Endodermal cell (in vitro differentiated cells): ENCODE measurements at places on chromosomes 5 and 9. TPM values are rescaled to one million over a fixed set of nuclear protein-coding genes. Genes with fewer than 3 reads are reported as not detected.

The SPARC gene
- total RNA-seq, result 643 and 682 TPM in 2 replicates

The PDE6A gene
- not detected in 2 replicates for total RNA-seq

DNA sequence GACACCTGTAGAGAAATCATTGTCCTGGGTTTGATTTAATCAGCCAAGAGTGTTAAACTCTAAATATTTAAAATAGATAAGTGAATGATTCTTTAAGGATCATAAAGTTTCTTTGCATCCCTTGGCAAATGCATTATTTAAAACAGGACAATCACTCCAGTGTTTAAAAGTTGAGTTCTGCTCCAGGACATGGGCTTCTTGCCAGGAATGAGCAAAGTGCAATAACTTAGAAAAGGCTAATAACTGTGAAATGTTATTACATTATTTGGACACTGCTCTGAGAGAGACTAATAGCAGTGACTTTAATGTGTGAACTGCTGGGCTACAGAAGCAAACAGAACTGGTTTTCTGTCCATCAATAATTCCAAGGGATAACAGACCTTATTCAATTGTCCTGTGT lies 283.3 kb downstream of the GABRB2 start:
- no peak for DNase-seq

DNA sequence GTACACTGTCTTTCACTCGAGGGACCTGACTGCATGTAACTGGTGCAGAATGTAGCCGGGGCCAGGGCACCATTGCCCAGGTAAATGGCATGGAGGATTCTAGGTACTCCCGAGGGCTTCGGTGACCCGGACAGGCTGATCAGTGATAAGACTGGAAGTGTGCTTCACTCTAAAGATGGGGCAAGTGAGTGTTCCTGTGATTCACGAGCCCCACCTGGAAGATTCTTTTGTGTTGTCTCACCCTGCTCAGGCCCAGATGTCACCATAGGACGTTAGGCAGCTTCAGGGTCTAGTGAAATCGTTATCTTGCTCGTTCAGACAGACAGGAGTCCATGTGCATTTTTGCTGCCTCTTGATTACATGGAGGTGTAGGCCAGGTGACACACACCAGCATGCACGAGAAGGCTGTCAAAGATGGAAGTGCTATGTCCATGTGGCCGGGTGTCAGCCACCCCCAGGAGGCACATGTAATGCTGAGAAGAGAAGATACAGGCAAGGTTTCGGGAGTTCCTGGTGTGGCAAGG lies 73.9 kb downstream of the WNK2 start:
- peak; percentile 36 for DNase-seq

DNA sequence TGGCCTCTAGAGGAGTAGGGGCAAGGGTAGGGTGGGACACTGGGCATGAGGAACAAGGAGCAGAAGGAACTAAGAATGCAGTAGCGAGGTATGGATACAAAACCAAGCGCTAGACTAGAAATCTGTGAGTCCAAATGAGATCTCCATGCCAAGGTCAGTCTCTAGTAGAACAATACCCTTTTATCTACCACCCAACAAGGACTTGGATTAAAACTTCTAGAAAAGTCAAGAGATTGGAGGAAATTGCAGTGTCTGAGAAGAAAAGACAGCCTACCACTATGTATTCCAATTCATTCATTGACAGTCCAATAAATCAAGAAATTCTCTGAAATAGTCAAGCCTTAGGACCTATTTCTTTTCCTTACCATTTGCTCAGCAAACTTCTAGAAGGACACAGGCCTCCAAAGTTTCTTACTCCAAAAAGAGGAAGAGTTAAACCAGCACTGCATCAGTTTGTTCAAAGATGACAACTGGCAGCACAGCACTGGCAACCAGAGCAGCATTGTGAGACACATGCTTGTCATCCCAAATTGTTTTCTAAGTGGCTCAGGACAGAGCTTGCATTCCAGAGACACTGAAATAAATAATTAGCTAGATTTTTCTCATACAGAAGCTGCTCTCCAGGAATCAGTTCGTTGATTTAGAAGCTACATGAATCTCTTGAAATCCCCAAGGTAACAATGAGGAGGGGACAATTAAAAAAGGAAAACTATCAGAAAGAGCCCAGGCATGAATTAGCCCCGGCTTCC lies 22.6 kb downstream of the ABCA1 start:
- peak; percentile 28 for DNase-seq

- peak; percentile 45 for DNase-seq
Observed at GRCh38 chr5:139385061-139386049, 2.3 kb upstream of the SLC23A1 start.

DNA sequence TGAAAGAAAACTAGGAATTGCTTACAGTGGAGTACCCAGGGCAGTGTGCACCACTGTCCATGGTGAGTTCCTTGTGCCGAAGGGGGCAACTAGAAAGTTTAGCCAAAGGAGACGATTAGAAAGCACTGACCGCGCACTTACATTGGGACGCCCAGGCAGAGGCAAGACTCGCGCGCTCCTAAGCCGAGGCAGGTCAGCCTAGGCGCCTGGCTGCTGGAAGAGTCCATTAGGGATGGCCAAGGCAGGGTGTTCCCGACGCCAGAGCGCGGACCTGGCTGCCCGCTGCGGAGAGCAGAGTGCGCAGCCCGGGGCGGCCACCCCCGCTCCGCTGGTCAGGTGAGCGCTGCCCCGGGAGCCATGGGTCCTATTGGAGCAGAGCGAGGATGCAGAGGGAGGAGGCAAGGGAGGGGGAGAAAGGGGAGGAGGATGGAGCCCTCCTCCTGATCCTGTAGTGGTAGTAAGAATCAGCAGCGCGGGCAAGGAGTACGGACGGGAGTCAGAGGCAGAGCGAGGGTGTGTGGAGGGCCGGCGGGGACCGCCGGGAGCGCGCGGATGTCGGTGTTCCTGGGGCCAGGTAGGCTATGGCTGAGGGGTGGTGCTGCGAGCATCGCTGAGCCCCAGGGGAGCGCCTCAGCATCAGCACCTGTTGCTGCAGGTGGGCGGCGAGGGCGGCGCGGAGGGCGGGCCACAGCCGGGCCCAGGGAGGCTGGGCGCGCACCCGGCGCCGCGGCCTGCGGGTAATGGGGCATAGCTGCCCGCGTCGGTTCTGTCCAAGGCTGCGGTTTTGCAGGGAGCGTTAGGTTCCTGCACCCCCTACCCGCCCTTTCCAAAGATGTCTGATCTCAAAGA lies at the start of gene ADGRV1:
Gene ADGRV1 (plus strand): TSS at position 454 of the 849 bp plus-strand sequence. CDS start 99 bp downstream, at position 553.
- DNase-seq, result peak; percentile 99

- no peak for DNase-seq
Observed at GRCh38 chr9:1102642-1102970, 52.4 kb downstream of the DMRT2 start.

DNA sequence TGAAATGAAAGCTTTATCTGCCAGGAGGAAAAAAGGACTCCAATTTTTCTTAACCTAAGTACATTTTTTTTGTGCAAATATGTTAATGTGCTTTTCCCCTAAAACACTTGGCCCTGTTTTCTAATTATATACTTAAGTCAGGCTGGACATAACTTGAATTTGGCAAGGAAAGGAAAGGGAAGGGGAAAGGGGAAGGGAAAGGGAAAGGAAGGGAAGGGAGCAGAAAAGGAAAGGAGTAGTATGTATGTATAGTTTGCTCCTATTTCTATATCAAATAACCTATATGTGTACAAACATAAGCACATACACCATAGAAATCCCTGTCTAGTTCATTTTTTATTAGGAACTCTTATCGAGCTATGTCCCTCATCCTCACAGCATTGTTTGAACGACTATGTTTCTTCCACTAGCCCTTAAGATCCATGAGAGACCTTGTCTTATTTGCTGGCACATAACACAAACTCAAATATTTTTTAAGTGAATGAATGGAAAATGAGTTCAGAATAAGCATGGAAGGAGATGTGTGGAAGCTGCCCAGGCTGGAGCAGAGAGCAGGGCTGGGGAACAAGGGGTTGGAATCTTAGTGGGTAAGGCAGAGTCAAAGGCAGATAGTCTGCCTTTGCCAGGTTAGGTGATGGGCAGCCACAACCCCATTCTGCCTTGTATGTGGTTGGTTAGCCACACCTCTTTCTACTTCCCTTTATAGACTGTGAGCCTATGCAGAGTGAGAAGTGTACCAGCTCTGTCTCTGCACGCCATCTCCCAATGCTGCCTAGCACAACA lies 70.0 kb downstream of the KLHL3 start:
- DNase-seq, result no peak

DNA sequence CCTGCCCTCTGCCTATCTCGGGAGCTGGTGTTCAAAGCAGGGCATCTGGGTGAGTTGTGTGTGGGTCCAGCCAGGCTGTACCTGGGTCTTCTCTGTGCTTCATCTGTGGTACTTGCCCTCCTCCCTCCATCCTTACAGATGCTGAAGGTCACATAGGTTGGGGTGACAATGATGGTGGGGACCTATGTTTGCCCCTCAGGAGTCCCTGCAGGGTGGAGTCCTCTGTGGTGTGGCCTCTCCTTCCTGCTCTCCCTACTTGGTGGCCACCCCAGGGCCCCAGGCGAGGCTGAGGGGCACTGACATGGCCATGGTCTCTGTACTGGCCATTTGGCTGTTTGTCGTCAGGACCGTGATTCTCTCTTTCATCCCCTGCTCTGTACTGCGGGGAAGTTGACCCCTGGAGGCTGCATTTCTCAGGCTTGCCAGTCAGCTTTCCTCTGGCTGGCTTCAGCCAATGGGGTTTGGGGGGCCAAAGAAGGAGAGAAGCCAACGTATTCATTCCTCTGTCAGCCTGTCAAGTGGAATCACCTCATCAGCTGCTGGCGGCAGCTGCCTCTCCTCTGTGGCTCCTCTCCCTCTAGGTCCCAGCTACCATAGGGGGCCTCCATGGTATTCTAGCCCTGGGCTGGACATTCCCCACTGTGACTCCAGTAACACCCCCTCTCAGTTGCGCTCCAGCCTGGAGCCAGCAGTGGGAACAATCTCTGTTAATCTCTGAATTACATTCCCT lies 4.6 kb downstream of the DCANP1 start:
- DNase-seq, result peak; percentile 39

DNA sequence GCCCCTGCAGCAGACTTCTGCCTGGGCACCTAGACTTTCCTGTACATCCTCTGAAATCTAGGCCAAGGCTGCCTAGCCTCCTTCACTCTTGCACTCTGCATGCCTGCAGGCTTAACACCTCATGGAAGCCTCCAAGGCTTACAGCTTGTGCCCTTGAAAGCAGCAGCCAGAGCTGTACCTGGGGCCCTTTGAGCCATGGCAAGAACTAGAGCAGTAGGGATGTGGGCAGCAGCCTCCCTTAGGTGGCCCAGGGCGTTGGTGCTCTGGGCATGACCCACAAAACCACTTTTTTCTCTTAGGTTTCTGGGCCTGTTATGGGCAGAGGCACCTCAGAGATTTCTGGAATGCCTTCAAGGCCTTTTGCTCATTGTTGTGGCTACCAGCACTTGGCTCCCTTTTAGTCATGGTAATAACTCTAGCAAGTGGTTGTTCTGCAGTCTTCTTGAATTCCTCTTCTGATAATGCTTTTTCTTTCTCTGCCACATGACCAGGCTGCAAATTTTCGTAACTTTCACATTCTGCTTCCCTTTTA lies 606.2 kb downstream of the TLE4 start:
- no peak for DNase-seq
